ENCODE measurements at places on chromosomes 2 and 18.

GRCh38 chr2:8672940-8673339 is 8.9 kb upstream of the ID2 start:
- DNase-seq = no peak

DNA sequence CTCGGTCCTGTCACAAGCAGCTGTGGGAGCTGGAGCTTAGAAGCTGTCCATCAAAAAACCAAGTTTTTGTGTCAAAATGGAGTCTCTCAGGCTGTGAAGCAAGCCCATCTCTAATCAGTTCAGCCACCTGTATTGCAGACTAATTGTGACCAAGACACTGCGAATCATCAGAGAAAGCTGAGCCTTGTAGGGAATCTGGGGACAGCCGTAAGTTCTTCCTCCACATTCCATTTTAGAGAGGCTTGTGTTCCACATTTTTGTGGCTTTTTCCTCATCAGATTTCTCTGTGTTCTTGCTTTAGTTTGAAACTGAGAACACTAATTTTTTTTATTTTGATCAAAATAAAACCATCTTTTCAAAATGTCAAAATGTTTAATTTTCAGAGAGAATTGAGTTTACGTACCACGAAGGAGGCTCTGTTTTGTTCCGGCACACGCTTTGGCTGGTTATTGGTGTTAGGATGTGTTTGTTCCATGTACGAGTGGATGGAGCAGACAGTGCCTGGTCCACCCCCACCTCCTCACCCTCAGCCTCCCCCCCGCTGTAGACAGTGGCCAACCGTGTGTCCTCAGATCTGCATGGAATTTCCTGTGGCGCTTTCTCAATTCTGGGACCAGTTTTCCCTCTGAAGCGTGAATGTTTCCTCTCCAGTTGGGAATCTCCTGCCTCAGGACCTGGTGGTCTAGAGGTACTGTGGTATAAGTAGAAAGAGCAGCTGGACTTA is 140.8 kb downstream of the AGAP1 start:
- no peak for DNase-seq

GRCh38 chr18:49321271-49321670 is 139.2 kb downstream of the DYM start:
- no peak for DNase-seq

DNA sequence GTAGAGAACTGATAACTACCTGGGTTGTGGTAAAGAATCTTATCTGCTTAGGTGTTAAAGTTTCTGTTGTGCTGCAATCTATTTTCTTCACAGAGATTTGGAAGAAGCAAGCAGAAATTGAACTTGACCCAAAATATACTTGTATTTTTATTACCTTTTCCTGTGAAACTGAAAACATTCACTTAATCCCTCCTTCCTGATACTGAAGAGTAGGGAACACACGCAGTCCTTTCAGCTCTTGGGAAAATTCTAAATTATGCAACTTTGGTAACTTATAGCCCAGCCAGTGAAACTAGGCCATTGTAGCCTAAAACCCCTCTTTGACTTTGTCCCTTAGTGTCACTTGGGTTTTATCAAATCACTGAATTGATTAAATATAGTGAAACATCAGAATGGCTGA is 128.4 kb upstream of the MEIS1 start:
- DNase-seq = no peak

- DNase-seq = no peak
Observed at GRCh38 chr2:65495251-65495877, 63.0 kb upstream of the SPRED2 start.

DNA sequence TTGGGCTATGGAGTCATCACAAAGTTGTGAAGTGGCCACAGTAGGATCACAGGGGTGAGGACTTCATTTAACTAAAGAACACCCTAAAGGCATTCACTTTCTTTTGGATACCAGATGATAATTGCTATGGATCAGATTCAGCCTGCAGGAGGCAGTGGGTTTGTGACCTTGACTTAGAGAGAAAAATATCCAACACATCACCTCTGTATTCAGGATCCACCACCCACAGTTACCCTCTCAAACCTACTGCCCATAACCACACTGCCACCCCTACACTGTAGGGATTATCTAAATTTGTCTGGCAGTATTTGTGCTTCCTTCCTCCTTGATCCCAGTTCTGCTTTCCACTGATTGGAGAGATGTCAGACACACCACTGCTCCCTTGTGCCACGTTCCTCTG is 269.4 kb downstream of the MYCN start:
- DNase-seq = no peak

DNA sequence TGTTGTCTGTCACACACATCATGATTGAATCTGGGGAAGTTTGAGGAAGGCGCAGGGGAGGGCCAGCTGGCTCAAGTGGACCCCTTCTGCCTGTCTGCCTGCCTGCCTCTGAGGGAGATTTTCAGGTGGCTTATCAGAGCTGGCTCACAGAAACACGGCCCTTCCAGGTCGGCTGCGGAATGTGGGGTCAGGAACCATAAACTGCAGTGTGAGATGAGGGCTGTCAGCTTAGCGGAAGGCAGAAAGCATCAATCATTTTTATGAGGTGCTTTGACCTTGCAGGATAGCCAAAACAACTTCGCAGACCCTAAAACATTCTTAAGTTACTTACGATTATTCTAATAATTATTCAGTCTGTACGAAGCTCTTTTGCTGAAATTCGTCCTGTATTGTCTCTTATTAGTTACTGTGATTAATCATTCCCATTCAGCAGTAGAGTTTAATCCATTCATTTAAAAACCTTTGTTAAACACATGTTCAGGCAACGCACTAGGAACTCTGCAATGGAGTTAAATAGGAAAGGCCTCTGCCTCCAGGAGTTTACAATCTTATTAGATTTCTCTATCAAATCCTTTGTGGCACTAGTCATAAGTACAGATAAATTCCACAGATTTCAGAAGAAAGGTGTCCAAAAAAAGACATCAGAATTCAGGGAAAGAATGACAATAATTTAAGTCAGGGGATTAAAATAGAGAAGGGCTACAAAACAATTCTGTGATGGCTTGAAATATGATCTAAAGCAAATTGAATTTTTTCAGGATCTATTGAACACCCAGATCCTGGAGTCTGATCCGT is 371.6 kb downstream of the HRH4 start:
- no peak for DNase-seq

DNA sequence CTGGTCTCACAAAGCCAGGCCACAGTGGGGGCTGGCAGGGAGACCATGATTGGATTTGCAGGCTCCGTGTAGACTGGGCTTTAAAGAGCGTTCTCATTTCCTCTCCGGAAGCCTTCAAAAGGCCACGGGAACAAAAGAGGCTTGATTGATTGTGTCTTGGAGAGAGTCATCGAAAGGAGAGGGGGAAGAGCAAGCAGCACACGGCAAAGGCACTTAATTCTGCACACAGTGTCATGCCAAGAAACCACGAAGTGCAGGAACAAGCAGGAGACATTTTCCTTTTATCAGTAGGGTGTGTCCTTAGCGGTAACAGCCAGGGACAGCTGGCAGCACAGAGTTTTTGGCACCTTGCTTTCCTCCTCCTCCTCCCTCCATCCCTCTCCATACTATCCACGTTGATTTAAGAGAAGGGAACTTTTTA is 47.7 kb downstream of the GLI2 start:
- no peak for DNase-seq

DNA sequence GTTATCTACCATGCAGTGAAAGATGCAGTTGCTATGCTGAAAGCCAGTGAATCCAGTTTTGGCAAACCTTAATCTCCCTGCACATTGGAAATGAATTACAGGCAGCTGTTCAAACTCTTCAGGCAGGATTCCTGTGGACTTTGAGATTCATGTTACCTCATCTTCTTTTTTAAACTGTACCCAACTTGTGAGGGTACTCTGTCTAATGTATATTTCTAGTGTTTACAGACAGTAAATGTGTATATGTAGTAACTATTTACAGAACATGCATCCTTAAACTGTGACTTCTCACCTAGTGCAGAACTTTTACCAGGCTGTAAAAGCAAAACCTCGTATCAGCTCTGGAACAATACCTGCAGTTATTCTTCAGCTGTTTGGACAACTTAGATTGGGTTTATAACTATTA is 50.9 kb downstream of the KDM3A start:
- DNase-seq = no peak

GRCh38 chr2:240896871-240897692 is 1.1 kb upstream of the MAB21L4 start:
- no peak for DNase-seq

- DNase-seq = no peak
Observed at GRCh38 chr2:241841181-241842066, 17.3 kb downstream of the PDCD1 start.

DNA sequence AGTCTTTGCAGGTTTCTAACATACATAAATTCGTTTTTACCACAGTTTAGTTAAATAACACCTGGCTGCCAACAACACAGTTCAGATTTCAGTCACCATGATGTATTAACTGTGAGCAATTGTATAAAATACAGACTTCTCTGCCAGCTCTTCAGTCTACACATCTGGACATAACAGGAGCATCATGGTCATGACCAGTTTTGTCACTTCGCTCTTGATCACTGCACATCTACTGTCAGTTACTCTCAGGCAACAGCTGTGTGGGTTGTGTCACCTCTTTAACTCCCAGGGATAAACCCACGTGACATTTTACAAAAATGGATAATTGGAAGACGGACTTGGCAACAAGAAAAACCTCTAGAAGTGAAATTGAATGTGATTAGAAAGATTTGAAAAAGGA is 30.3 kb downstream of the CD8A start:
- DNase-seq = no peak

GRCh38 chr2:133977405-133977804 is 276.5 kb upstream of the MGAT5 start:
- no peak for DNase-seq

GRCh38 chr18:73235491-73235890 is 367.7 kb upstream of the NETO1 start:
- no peak for DNase-seq

DNA sequence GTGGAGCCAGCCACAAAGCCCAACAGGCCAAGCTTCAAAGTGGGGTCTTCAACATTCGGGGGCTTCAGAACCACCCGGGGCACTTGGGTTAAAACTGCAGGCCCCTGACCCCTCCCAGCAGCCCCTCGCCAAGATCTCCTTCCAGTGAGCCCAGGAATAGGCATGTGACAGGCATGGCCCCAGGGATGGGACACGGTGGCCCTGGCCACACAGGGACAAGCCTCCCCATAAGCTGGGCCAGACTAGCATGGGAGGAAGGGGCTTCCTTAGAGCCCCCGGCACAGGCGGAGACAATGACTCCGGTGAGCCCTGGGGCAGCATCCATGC is 52.4 kb downstream of the BIN1 start:
- DNase-seq = no peak

- no peak for DNase-seq
Observed at GRCh38 chr2:229363185-229363814, 92.2 kb upstream of the PID1 start.

DNA sequence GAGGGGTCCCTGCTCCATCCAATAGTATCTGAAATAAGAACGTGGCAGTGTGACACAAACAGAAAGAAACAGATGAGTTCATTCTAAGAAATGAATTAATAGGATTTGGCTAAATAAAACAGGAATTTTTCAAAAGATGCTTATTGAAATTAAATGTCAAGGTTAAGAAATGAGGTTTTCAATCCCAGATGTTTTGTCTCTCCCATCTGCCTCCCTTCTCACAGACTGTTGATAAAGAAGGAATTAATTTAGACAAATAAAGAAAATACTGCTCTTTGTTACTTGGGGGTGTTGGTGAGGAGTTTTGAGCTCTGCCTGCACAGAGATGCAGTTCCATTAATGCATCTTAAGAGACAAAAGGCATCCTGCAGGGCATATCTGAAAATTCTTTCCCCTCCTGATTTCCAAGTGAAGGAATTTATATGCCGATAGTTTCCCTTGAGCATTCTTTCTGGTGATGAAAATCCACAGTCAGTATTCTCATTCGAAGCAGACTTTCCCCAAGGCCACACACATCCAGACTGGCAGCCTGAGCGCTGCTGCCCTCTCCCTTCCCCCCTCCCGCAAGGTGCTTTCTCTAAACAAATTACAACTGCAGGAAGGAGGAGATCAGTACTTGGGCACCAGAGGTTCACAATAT is 385.4 kb upstream of the RND3 start:
- DNase-seq = no peak

GRCh38 chr2:159153063-159153462 is 133.4 kb downstream of the WDSUB1 start:
- no peak for DNase-seq

DNA sequence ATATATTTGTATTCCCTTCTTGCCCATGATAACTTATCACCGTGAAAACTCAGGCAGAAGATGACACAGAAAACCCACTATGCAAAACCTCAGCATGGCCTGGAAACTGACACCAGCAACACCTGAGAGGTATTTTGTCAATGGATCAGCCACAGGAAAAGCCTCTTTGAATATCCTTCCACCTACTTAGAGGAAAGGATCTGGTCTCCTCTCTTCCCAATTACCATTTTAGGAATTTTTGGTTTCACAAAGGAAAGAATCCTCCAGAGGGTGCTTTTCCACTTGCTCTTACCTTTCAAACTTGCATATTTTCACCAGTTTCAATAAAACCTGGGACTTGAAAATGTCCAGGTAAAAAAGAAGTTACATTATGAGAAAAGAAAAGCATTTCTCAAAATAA is 20.0 kb upstream of the MEIS1 start:
- no peak for DNase-seq

DNA sequence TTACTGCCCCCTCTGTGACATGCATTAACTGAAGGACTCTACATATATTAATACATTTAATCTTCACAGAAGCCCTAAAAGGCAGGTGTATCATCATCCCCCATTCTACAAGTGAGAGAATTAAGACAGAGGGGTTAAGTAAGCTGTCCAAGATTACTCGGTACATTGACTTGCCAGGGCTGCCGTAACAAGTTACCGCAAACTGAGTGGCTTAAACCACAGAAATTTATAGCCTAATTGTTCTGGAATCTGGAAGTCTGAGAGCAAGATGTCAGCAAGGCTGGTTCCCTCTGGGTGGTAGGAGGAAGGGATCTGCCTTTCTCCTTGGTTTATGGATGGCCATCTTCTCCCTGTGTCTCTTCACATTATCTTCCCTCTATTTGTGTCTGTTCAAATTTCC is 605.5 kb downstream of the EPHA4 start:
- DNase-seq = no peak

DNA sequence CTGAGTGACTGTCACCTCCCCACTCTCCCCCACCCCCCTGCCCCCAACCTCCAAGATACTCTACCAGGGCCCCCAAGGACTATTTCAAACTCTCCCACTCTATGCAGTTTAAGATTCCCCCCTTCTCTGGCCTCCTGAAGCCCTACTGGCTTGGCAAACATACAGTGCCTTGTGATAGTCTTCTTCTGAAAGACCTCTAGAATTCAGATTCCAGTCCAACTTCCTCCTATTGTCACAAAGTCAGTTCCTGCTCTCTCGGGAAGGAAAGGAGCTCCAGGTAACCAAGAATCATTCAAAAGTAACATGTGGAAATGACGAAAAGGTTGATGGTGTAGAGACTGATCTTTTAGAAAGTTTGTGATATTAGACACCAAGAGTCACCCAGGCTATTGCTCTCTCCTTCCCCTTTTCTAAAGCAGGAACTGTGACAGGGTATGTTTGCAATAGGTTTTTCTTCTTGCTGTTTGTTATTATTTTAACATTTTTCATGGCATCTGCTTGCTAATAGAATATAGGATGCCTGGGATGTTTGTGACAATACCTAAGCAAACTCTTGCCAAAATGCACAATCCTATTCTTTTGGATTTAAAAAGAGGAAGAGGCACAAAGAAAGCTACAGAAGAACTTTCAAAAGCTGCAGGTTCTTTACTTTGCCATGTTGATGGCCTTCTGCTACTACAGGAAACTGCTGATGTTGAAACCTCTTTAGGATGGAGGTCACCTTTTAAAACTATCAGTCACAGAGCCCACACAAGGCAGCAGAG is 93.5 kb upstream of the MGAT4A start:
- DNase-seq = no peak

- no peak for DNase-seq
Observed at GRCh38 chr18:63964908-63965307, 5.0 kb upstream of the SERPINB8 start.

GRCh38 chr2:156892467-156893281 is 364.8 kb upstream of the GALNT5 start:
- no peak for DNase-seq

All from activated T-cell treated with anti-CD3 and anti-CD28 coated beads, Interleukin-2, amount 50 U/mL, for 48 hours (primary cell).